ENCODE measurements at places on chromosomes 7 and 10. TPM values are rescaled to one million over a fixed set of nuclear protein-coding genes. Genes with fewer than 3 reads are reported as not detected.

DNA sequence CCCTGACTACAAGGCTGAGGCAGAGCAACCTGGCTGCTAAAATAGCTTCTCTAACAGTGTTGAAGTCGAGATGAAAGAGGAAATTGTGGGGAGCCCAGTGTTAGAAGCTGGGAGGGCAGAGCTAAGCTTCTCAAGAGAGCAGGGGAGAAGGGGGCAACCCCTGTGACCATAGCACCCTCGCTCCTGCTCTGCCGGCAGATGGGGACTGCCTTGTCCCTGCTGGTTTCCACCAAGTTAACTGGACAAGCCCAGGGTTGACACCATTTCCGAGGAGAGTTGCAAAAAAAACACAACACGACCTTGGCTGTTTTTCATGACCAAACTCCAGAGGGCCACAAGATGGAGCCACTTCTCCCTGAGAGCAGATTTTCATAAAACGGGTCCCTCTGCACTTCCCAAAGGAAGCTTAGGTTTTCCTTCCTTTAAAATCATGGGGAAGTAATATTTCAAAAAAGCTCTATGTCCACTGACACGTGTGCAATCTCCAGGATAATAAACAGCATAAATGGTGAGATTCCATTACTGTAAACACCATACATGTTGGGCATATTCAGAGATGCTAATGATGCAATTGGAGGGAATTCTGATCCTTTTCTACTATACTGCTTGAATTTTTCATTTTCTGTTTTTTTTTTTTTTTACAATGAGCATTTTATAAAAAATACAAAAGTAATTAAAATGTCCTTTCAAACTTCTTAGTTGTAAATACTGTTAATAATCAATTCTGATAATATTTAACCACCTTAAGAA lies 140.4 kb downstream of the PIP4K2A start:
- DNase-seq, result peak; percentile 16

Gene TMEM184A
- polyA plus RNA-seq, result 5.5 TPM

DNA sequence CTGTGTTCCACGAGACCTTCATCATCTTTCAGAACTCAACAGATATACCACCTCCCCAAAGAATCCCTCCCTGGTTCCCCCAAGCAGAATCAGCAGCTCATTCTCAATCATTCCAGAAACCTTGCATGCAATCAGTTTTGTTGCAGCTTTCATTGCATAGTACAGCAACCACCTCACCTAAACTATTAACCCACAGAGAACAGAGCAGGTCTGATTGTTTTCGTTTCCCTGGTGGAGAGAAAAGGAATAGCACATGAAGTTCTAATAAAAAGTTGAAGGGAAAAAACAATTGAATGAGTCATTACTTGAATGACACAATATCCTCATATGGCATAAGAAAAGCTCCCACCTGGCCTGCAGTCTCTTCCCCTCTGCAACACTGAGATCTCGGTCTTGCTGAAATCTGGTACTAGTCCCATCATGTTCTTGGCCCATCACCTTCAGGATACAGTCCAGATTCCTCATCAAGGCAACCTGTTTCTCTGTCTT lies 147.1 kb upstream of the GDF10 start:
- peak; percentile 89 for DNase-seq

GRCh38 chr10:93807371-93807770 lies 49.6 kb downstream of the LGI1 start:
- no peak for DNase-seq

Data from mammary epithelial cell (primary cell).